Hypothalamus (tissue), 51 donors: ENCODE measurements at places on chromosomes 2 and 18.

DNA sequence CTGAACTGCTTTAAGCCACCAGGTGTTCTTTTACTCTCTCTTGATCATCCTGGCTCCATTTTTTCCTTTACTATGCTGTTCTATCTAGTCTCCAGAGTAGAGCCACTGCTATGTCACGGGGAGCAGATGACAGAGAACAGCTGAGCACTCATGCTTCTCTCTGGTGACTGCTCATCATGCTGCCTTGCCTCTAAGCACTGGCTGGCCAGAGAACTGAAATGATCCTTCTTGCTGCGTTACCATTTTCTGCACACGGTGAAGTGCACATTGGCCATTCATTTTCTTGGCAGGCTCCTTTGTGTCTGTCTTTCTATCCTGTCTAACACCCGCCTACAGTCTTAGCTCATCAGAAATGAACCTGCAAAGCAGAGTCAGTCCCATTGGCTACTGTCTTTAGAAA is 86.0 kb downstream of the KCTD1 start:
- no peak for DNase-seq

DNA sequence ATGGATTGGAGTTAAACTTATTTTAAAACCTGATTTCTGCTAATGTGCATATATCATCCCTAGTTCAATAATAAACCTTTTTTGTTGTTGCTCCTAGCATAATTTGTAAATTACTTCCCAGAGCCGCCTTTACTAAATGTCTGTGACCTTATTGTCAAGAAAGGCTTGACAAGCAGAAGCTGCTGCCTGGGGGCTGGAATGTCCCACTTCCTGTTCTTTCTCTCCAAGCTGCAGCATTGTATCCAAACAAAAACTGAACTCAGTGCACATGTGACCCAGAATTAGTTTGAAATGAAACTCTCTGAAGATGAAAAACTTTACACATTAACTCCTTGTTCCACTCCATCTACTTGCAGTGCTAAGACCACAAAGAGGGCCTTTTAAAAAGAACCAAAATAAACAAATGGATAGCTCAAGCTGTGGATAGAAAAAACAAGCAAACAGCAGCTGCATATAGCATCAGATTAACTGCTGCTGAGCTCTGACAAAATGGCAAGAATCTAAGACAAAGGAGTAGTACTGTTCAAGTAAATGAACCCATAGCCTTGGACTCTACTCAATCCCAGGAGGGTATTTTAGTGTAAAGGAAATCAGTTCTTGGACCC is 99.8 kb upstream of the NEUROD1 start:
- no peak for DNase-seq

GRCh38 chr2:95258271-95258670 is 16.0 kb upstream of the PROM2 start:
- DNase-seq, result no peak

GRCh38 chr2:31108561-31109286 is 29.5 kb downstream of the GALNT14 start:
- no peak for DNase-seq

DNA sequence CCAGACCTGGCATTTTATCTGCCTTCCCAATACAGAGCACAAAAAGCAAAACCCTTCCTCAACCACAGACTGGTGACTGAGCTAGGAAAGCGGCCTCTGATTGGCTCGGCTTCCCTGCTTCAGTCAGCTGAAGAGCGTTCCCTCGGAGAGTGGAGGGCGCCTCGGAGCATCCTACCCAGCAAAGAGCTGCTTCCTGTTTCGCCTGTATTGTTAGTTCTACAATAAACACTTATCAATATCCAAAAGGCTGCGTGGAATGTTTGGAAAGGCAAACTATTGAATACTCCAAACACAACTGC is 125.0 kb downstream of the CACNB4 start:
- peak; percentile 17 for DNase-seq

DNA sequence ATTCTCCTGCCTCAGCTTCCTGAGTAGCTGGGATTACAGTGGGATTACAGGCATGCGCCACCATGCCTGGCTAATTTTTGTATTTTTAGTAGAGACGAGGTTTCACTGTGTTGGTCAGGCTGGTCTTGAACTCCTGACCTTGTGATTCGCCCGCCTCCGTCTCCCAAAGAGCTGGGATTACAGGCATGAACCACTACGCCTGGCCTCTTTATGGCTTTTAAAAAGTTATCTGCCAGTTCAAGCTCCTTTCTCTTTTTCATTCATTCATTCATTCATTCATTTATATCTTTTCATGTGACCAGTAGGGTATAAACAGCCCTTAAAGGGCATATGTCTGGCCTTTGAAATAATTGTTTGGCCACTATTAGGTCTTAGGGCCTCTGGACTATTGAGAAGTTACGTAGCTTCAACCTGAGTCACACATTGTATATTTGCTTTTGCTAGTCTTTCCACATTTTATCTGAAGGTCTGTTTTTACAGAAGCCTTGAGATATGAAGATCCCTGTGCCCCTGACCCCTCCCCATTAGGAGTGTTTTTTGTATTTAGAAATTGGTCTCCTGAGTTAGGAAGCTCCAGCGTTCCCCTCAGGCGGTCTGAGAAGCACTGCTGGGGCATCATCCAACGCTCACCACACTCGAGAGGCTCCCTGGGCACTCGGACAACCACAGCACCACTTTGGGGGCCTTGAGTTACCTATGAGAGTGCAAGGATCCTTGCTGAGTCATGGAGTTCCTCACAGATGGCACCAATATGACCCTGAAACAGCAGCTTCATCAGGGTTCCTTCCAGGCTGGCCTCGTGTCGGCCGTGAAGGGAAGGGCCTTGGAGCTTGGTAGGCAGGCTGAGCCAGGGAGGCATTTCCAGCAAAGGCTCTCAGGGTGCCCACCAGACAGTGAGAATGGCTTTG is 21.8 kb downstream of the FZD5 start:
- no peak for DNase-seq

GRCh38 chr2:29844713-29845326 is 76.6 kb downstream of the ALK start:
- no peak for DNase-seq

- DNase-seq, result peak; percentile 4
Observed at GRCh38 chr2:6605836-6606505, 259.7 kb downstream of the CMPK2 start.

- DNase-seq, result no peak
Observed at GRCh38 chr2:195830968-195831950, 174.2 kb downstream of the SLC39A10 start.

DNA sequence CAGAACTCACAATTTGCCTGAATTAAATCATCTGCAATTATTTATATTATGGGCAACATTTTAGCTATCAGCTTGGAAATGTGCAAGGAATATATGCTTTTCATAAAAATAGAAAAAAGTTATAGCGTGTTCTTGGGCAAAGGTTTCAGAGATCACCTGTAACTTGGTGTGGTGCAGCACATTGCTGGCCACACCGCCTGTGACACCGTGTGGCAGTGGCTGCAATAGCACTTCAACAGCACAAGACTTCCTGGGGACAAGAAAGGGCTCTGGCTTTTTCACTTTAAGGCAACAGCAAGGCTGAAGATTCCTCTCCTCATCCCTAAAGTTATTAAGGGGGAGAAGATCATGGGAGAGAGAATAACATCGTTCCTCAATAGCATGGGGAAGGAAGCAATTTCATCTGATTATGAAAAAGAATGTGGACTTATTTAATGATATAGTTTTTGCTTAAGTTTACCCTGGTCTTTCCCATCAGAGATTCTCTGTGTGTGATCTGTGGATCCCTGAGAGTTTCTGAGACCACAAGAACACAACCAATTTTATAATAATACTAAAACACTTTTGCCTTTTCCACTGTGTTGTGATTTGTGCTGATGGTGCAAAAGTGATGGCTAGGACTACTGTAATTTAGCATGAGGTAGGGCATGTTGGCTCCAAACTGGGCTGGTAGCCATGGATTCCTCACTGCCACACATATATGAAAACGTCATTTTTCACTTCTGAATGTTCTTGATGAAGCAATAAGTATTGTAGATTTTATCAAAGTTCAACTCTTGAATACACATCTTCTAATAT is 15.0 kb upstream of the SERPINB3 start:
- no peak for DNase-seq

GRCh38 chr2:106119074-106119473 is 75.0 kb downstream of the UXS1 start:
- DNase-seq, result no peak
